ENCODE measurements at places on chromosomes 13 and 19. TPM values are rescaled to one million over a fixed set of nuclear protein-coding genes. Genes with fewer than 3 reads are reported as not detected.
A peak's percentile ranks its signal among the peaks of the same experiment; 100 is the strongest.

GRCh38 chr19:50943074-50943828 is 9.6 kb downstream of the KLK5 start:
- no peak for DNase-seq

- DNase-seq = no peak
Observed at GRCh38 chr13:27504868-27505194, 54.5 kb upstream of the MTIF3 start.

The RASAL3 gene
- 120 TPM for total RNA-seq

The OR10H1 gene
- not detected for total RNA-seq

The ICAM1 gene
- 8.0 TPM for total RNA-seq

GRCh38 chr19:41439441-41440222 is at the start of gene DMAC2:
Gene DMAC2, minus strand, starts transcription at chr19:41439912. Its CDS starts 13 bp downstream, at chr19:41439899.
- DNase-seq = peak; percentile 99

GRCh38 chr13:108448891-108449290 is 179.4 kb downstream of the TNFSF13B start:
- no peak for DNase-seq

DNA sequence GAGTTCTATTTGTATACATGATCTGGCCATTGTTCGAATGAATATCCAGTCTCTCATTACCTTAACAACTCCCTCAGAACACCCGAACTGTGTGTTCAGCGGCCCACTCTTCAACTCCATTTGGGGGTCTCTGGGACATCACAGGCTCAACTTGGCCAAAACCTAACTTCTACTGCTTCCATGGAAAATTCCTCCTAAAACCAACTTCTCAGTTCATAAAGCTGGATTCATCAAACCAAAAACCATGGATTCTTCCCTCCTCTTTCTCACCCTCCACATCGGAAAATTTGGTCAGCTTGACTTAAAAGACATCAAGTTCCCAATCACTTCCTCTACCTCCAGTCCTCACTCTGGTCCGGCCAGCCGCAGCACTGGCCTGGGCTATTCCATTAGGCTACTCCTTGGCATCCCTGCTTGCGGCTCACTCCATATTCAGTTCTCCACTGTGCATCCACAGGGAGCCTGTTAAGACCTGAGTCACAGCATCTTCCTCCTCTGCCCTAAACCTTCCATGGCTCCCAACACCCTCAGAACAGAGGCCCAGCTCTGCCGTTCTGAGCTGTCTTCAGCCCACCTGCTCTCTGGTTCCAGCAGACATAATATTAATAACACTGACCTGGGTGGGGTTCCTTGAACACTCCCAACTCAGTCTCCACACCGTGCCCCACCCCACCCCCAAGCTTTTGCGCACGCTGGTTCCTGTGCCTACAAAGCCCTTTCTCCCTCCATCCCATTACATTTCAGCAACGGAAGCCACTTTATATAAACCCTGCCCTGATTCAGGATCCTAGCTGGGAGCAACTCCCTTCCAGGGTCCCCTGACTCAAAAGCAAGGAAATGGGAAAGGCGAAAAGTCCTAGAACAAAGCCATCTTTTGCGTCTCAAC is 1.1 kb downstream of the ZNF792 start:
- DNase-seq = no peak

The STOML3 gene
- total RNA-seq = not detected

DNA sequence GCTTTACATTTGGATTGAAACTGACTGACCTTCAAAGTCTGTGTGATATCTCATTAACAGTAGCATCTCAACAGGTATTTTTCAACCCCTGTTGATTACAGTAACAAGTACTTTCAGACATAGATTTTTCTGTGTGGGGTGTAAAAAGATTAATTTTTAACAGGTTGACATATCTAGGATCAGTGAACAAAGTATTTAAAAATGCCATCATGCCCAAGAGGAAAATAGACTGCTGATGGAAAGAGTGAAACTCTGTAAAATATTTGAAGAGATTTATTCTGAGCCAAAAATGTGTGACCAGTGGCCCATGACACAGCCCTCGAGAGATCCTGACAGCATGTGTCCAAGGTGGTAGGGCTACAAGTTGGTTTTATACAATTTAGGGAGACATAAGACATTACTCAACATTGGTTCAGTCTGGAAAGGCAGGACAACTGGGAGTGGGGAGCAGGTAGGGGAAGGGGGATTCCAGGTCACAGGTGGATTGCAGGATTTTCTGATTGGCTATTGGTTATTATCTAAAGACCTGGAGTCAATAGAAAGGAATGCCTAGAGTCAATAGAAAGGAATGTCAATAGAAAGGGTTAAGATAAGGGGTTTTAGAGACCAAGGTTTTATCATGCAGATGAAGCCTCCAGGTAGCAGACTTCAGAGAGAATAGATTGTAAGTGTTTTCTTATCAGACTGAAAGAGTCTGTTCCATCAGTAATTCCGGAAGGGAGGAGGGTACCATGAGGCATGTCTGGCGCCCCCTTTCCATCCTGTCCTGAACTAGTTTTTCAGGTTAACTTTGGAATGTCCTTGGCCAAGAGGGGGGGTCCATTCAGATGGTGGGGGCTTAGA is 29.1 kb downstream of the TNFRSF19 start:
- DNase-seq = no peak

The SPINT2 gene
- 9.3 TPM for total RNA-seq

The BICRA gene
- 23.3 TPM for total RNA-seq

- DNase-seq = no peak
Observed at GRCh38 chr13:112849500-112849899, 119.5 kb upstream of the MCF2L start.

The MEIS3 gene
- total RNA-seq = not detected

- no peak for DNase-seq
Observed at GRCh38 chr19:11165486-11166030, 10.0 kb upstream of the SPC24 start.

GRCh38 chr19:19342086-19343015 is 21.7 kb downstream of the MAU2 start:
- DNase-seq = no peak

The HSPH1 gene
- 122 TPM for total RNA-seq

The CERS1 gene
- total RNA-seq = not detected

GRCh38 chr19:10651851-10652250 is 2.3 kb upstream of the ILF3 start:
- DNase-seq = no peak

The RNF225 gene
- 0.74 TPM for total RNA-seq
